ENCODE measurements at places on chromosomes 2 and 18.

DNA sequence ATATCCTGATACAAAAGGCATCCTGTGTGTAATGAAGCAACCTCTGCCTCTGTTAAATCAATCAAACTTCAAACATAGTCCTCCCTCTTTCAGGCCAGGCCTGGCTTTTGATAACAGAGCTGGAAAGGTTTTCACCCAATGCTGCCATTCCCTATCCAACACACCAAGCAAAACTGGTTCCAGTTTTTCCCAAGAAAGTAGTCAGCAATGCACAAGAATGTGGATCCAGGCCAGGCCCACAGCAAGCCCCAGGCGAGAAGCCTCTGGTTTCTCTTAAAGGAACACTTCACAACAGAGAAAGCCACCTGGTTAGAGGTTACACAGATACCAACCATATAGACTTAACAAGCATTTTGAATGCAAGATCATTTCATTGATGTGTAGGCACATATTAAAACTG, 49.2 kb upstream of the CCDC150 start:
- DNase-seq: no peak

- peak; percentile 50 for DNase-seq
These were observed 267.4 kb downstream of the PHLPP1 start for GRCh38 chr18:62982600-62983251.

DNA sequence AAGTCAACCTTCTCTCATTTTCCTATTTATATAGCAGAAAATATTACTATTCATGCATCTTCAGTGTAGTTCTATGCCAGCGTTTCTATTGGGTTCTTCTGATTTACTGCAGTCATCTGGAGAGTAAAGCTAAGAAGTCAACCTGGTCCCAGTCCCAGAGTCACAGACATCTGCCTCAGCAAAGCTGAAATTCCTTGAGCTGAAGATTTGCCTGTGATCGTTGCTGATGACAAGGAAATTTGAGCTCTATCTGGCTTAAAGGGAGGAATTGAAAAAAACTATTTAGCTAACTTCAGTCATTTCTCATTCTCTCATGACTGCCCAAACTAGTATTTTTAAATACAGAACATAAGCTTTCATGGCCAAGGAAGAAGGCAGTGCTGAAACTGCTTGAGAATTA, 45.7 kb downstream of the RND3 start:
- DNase-seq: no peak

- DNase-seq: no peak
These were observed 92.0 kb downstream of the SPP2 start for GRCh38 chr2:234142530-234142929.

GRCh38 chr2:24456599-24457556, 34.2 kb upstream of the NCOA1 start:
- DNase-seq: no peak

DNA sequence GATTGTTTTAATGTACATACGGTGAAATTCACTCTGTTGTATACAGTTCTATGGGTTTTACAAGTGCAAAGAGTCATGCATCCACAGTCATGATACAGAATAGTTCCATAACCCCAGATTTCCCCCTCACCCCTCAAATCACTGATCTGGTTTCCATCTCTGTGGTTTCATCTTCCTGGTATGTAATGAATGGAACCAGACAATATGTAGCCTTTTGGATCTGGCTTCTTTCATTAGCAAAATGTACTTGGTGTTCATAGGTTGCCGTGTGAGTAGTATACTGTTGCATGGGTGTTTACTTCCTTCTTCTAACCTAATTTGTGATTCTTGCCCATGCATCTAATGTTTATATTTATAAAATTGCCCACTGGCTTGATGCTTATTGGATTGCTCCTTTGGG, 298.7 kb upstream of the NRP2 start:
- no peak for DNase-seq

GRCh38 chr2:4465671-4466070, 762.3 kb downstream of the DCDC2C start:
- DNase-seq: no peak

- no peak for DNase-seq
These were observed 186.5 kb downstream of the NR4A2 start for GRCh38 chr2:156145976-156146375.

- no peak for DNase-seq
These were observed 362.7 kb downstream of the TDRD15 start for GRCh38 chr2:21486445-21486844.

- no peak for DNase-seq
These were observed 25.5 kb downstream of the RMC1 start for GRCh38 chr18:23528580-23529472.

DNA sequence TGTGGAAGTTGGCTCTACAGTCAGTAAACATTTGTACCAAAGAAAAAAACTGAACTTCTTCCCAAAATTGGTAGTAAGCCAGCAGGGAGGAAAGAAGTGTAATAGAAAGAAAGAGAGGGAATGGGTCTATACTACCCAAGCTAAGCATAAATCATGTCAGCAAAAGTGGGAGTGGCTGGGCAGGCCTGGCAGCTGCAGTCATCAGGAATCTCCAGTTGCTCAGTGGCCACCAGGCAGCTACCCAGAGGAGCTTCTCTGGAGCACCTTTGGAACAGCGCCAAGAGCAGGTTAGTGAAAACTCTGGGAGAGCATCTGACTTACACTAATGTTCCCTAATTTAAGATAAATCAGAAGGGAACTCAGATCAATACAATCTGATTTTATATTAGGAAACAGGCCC, 14.3 kb downstream of the FRZB start:
- peak; percentile 37 for DNase-seq

GRCh38 chr2:240810199-240810598, 9.8 kb downstream of the KIF1A start:
- no peak for DNase-seq

DNA sequence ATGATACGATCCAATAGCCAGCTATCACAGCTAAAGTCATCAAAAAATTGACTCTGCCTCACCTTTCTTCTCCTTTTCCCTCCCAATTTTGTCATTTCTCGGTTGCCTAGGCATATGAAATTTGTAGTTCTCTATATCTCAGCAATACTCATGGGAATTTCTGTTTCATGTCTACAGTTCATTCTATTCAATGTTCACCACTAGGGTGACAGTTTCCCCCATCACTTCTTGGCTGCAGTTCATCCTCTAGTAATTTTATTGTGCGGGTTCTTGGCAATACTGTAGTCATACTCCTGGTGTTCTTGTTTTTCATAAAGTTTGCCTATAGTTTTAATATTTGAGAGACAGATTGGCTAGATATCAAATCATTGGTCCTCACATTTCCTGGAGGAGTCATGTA, 872.2 kb upstream of the ID2 start:
- no peak for DNase-seq

GRCh38 chr18:79523736-79524180, 128.0 kb downstream of the NFATC1 start:
- DNase-seq: no peak

- no peak for DNase-seq
These were observed 173.0 kb upstream of the GATA6 start for GRCh38 chr18:21996351-21996826.

GRCh38 chr18:50177294-50177992, 17.5 kb downstream of the MYO5B start:
- no peak for DNase-seq

- DNase-seq: no peak
These were observed 436.6 kb downstream of the LRATD1 start for GRCh38 chr2:15069149-15069548.

- DNase-seq: no peak
These were observed 368.7 kb downstream of the RIT2 start for GRCh38 chr18:42746794-42747193.

- no peak for DNase-seq
These were observed 2.4 kb downstream of the RBKS start for GRCh38 chr2:27887830-27888229.

DNA sequence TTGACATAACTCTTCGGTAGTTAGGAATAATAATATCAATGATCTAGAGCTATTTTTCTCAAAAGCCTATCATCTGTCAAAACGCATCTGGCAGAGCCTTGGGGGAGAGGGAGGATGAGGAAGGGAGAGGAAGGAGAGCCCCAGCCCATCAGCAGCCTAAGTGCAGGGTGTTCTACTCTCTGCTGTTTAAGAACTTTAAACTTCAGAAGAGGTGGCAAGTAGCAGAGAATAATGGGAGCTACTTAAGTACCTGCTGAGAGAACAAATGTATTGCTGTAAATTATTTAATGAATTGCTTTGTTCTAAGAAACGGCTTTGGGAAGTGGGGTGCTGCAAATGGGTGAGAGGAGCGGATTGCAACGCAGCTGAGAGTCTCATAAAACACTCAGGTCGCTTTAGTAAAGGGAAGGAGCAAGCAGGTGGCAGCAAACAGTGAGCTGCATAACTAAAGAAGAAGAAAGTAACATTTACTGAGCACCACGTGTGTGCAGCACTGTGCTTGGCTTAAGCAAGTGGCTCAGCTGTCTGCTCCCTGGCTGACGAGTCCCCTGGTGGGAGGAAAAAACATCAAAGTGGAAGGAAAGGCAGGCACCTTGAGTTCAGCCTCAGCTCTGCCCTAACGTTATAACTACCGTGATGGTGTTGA, 26.3 kb upstream of the SH3RF3 start:
- no peak for DNase-seq

GRCh38 chr2:229273723-229274338, 2.7 kb upstream of the PID1 start:
- peak; percentile 90 for DNase-seq

DNA sequence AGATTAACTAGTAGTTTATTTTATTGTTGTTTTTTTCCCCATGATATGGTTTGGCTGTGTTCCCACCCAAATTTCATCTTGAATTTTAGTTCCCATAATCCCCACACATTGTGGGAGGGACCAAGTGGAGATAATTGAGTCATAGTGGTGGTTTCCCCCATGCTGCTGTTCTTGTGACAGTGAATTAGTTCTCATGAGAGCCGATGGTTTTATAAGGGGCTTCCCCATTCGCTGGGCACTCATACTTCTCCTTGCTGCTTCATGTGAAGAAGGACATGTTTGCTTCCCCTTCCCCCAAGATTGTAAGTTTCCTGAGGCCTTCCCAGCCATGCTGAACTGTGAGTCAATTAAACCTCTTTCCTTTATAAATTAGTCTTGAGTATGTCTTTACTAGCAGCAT, 36.5 kb downstream of the GALNT14 start:
- DNase-seq: no peak

DNA sequence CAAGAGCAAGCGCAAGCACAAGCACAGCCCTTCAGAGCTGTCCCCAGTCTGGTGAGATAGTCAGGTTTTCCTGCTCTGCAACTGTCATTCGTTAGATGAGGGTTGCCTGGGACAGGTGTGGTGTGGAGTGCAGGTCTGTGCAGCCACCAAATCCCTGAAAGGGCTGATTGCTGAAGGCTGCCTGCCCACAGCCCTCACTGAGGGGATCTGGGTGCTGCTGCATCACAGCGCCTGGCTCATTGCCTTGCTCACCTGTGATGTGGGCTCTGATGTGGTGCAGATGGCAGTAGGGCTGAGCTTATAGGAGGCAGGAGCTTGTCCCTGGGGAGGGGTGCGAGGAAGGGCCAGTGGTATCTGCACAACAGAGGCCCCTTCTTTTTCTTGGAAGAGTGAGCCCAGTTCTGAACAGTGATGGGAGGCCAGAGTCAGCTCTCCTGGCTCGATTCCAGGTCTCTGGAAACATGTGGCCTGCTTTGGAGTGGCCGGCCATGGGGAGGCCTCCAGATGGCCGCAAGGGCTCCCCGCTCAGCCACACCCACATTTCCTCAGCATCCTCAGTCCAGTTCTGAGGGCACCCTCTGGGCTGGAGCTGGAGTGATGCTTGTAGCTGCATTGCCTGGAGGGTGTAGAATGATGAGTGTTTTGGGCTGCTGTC, 11.4 kb downstream of the UBE2F start:
- DNase-seq: no peak

DNA sequence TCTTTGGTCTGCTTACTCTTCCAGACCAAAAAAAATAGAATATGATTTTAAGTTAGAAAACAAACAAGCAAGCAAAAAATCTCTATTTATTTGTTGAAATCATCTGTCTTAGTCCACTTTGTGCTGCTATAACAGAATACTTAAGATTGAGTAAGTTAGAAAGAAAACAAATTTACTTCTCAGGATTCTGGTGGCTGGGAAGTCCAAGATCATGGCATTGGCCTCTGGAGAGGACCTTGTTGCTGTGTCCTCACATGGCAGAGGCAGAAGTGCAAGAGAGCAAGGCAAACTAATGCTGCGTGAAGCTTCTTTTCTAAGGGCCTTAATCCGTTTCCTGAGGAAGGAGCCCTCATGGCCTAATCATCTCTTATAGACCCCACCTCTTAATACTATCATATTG, 156.2 kb downstream of the SPP2 start:
- DNase-seq: no peak

- no peak for DNase-seq
These were observed 893.1 kb upstream of the CELF4 start for GRCh38 chr18:38458698-38459097.

DNA sequence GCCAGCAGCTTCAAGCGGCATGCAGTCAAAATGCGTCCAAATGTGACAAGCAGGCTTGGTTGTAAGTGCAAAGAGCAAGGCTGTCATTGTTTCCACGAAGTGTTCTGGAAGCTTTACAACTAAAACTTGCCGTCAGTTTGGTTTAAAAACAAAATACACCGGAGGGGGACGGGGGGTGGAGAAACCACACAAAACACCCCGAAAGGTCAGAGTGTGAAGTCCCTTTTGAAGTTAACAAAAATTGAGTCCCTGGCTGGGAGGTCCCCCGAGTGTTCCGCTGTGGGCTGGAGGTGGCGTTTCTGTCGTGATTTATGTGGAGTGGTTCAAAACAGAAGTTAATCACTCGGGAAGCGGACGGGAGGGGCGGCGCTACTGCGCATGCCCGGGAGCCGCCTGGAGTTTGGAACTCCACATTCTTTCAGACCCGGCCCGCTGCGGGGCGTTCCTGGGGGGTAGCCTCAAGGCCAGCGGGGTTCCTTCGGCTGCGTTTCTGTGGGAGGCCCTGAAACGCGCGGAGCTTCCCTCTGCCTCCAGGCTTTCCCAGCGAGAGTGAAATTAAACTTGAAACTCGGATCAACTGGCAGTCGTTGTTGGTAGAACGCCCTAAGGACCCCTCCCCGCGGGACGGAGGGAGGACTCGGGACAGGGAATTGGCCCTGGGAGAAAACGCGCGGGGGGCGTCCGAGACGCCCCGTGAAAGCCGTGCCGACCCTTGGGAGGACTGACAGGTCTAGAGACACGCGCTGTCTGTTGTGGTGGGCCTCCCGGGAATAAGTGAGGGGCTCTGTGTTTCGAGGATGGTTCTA, 1.4 kb downstream of the TGIF1 start:
- no peak for DNase-seq

DNA sequence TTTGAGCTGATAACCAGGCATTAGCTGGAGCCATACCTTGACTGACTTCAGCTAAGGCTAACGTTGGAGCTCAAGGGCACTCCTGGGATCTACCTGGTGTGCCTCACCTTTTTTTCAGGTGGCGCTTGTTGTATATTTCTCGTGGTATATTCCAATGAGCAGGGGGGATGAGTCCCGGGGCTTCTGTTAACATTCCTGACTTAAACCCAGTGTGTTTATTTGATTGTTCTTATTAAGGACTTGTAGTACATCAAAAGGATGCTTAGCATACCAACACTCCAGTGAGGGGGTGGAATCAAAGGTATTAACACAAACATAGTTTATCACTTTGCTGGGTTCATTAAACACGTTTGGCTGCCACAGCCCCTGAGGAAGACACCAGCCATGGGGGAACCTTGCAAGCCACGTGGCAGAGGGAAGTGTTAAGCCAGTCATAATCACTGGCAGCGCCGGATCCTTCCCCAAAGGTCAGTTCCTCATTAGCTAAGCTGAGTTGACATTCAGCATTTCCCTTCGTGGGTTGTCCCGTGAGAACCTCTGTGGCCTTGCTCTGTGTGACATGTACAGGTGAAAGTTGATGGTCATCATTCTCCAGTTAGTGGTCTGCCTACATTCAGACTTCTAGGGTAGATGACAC, 119.5 kb upstream of the MCFD2 start:
- no peak for DNase-seq
